ENCODE measurements at places on chromosomes 7 and 10.

- DNase-seq, result no peak
These were observed 11.8 kb downstream of the BTBD16 start for GRCh38 chr10:122282909-122283308.

DNA sequence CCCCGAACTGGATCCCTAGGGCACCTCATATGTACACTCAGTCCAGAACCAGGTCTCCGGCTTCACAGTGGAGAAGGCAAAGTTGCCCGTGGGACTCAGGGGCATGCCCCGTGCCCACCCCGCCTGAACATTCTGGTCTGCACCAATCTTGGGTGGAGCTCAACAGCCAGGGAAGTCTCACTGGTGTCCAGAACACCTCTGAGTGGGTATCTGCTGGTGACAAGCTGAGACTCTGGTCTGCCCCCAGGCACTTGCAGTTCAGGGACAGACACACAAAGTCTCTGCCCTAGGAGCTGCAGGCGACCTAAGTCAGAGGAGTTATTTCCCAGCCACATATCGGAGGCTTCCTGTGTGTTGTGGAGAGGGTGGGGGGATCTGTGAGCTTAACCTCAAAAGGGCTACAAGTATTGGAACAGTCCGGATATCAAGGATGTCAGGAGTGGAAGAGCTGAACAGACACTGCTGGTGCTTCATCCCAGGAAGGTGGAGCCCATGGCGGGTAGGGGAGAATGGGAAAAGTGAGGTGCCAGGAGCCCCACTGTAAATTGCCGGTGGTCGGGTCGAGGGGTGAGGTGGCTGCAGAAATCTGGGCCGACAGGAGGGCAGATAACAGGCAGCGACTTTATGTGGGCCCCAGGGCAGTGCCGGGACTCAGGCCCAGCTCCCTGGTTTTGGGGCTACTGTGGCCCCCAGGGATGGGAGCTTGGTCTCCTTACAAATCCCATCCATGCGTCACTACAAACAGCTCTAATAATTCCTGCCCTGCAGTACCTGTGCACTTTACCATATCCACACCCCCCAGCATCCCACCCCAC lies 8.6 kb upstream of the TLX1 start:
- DNase-seq, result no peak

DNA sequence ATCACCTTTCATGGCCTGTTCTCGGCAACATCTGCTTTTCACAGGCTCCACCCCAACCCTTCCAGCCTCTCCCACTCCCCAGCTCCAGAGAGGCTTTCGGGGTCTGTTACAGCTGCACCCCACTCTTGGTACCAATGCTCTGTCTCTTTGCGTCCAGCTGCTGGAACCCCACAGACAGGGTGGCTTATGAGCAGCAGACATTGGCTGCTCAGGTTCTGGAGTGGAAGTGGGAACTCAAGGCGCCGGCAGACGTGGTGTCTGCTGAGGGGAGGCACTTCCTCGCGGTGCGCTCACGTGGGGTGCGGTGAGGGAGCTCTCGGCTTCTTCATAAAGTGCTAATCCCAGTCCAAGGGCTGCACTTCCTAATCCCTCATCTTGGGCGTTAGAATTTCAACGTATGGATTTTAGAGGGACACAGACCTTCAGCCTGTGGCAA lies 185.7 kb downstream of the ELFN1 start:
- no peak for DNase-seq

GRCh38 chr7:5591278-5591874 lies 167.7 kb upstream of the TNRC18 start:
- DNase-seq, result peak; percentile 72

DNA sequence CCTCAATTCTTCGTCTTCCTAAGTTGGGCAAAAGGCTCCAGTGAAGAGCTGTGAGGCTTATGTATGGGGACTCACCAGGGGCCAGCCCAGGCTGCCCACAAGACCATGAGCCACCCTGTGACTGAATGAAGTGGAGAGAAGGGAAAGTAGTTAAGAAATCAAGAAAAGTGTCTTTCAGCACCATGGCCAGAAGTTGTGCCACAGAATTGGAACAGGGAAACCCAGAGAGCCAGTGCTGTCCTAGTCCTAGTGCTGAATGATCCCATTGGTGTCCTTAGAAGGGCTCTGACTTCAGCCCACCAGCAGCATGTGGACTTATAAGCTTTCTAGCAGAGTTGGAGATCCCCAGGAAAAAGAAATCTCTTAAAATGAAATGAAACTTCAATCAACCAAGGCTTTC lies 37.0 kb upstream of the CCSER2 start:
- peak; percentile 22 for DNase-seq

- peak; percentile 10 for DNase-seq
These were observed 5.8 kb downstream of the ZNF365 start for GRCh38 chr10:62380016-62380415.

DNA sequence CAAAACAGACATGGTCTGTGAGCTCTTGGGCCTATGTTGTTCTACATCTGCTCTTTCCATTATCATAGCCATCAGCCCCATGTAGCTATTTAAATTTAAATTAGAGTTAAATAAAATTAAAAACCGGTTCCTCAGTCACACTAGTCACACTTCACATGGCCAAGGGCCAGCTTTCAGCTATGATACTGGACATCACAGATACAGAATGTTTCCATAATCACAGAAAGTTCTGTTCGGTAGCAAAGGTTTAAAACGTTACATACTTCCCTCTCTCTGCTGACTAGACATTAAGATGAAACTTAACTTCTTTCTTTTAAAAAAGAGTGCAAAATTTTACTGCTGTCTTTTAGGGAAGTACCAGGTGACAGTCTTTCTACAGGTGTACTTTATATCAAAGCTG lies 43.0 kb downstream of the SRPK2 start:
- no peak for DNase-seq

DNA sequence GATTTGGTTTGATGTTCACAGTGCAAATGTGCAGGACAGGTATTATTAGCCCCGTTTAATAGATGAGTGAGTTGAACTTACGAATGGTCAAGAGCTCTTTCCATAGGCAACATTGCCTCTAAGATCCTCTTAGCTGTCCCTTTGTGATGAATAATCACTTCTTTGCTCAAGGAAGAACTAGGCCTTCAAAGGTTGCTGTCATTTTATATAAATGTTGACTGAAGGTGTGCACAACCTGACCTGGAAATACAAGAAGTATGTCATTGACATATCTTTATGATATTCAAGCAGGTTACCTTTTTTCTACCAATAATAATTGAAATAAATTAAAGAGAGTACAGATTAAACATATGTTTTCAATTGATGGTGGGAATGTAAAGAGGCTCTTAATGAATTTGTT lies 48.5 kb upstream of the GLCCI1 start:
- DNase-seq, result no peak

- no peak for DNase-seq
These were observed 96.5 kb downstream of the GRK5 start for GRCh38 chr10:119303886-119304285.

DNA sequence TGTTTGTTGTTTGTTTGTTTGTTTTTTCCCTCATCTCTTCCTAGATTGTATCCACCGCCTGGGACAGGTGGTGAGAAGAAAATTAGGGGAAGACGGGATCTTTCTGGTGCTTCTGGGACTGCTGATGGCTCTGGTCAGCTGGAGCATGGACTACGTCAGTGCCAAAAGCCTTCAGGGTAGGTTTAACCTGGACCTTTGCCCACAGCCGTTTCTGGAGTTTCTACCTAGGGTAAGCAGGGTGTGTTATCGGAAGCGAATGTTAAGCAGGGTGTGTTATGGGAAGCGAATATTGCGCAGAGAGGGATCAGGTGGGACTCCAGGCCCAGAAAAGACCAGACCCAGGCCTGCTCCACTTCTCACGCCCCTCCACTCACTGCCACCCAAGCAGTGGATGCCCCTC lies 4.7 kb downstream of the CLCN1 start:
- no peak for DNase-seq
